Activated naive CD8-positive, alpha-beta T cell treated with anti-CD3 and anti-CD28 coated beads, Interleukin-2, amount 10 ng/mL, durations not matched to agents 7 days and 5 days (primary cell): ENCODE measurements at places on chromosomes 2 and 18. TPM values are rescaled to one million over a fixed set of nuclear protein-coding genes. Genes with fewer than 3 reads are reported as not detected.
A peak's percentile ranks its signal among the peaks of the same experiment; 100 is the strongest.

SLC5A7 gene
- not detected for total RNA-seq

AGXT gene
- not detected for total RNA-seq

IL36A gene
- not detected for total RNA-seq

GKN2 gene
- not detected for total RNA-seq

LRP1B gene
- not detected for total RNA-seq

ALMS1 gene
- 22.4 TPM for total RNA-seq

GRCh38 chr2:86778957-86779356 is 11.8 kb downstream of the CD8A start:
- H3K4me1 ChIP-seq: peaks cover 20% of the 10 kb centered on the region
- peaks cover 8% of the 10 kb centered on the region for H3K36me3 ChIP-seq
- no peak overlapping the region for H3K4me3 ChIP-seq

DNA sequence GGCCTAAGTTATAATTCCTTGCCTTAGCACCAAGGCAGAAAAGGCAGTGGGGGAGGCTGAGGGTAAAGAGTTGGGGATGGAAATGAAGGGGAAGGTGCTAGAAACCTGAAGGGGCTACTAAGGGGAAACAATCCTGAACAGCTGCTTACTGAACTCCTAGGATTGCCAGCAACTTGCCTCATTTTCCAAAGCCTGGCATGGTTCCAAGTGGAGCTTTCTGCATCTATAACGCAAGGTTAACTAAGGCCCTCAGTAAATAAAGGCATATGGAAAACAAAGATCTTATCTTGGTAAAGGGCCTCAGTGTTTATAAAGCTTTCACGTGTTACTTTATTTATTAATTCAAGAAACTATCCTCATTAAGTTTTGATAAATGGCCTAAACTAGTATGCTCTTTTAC is 10.9 kb downstream of the MEP1B start:
- H3K36me3 ChIP-seq: no peaks in the 10 kb centered on the region
- H3K27me3 ChIP-seq: no peaks in the 10 kb centered on the region
- H3K4me3 ChIP-seq: no peak overlapping the region
- no peak for DNase-seq

DNA sequence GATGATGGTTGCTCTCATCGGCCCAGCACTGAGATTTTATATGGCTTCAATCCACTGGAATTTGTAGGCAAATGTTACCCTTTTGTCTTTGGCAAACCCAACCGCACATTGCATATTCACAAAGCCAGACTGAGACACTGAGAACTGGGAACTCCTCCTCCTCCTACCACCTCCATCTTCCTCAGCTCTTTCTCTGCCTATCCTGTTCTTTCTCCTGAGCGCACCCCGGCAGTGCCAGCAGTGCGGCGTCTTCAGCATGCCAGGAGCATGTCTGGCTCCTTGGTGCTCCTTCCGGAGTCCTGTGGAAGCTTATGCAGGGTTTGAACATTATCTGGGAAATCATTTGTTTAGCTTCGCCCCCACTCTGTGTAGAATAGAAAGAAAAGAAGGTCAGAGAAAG is 50.8 kb downstream of the TRIB2 start:
- no peaks in the 10 kb centered on the region for H3K36me3 ChIP-seq
- H3K4me1 ChIP-seq: peaks cover 4% of the 10 kb centered on the region
- H3K27ac ChIP-seq: no peak overlapping the region
- no peak for DNase-seq
- H3K4me3 ChIP-seq: no peak overlapping the region

GRCh38 chr2:33420726-33421125 is 55.7 kb upstream of the RASGRP3 start:
- H3K27me3 ChIP-seq: no peaks in the 10 kb centered on the region
- H3K27ac ChIP-seq: no peak overlapping the region
- no peak for DNase-seq
- peaks cover 4% of the 10 kb centered on the region for H3K4me1 ChIP-seq
- H3K36me3 ChIP-seq: no peaks in the 10 kb centered on the region

- H3K4me3 ChIP-seq: no peak overlapping the region
- H3K27me3 ChIP-seq: peaks cover 12% of the 10 kb centered on the region
- no peaks in the 10 kb centered on the region for H3K36me3 ChIP-seq
- no peak overlapping the region for H3K27ac ChIP-seq
- DNase-seq: no peak
- no peaks in the 10 kb centered on the region for H3K4me1 ChIP-seq
Observed at GRCh38 chr2:170598067-170598395, 117.1 kb upstream of the SP5 start.

DNA sequence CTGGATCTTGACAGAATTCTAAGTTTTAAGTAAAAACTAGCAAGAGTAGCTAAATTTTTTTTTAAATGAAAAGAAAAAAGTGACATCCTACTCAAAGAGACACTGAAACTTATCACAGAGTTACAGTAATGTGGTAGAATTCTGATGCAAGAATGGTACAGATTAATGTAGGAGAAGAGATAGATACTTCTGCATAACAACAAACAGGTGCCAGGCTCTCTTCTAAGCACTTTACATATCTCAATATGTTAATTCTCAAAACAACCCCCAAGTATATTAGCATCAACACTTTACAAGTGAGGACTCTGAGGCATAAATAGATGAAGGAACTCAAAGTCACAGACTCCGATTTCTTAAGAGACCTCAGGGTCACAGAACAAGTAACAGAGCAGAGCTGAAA is 28.1 kb downstream of the GCC2 start:
- H3K4me1 ChIP-seq: no peaks in the 10 kb centered on the region
- H3K36me3 ChIP-seq: peaks cover 30% of the 10 kb centered on the region
- H3K4me3 ChIP-seq: no peak overlapping the region
- no peaks in the 10 kb centered on the region for H3K27me3 ChIP-seq

GRCh38 chr2:69278366-69278765 is 108.7 kb downstream of the GFPT1 start:
- peaks cover 28% of the 10 kb centered on the region for H3K27me3 ChIP-seq
- H3K4me3 ChIP-seq: no peak overlapping the region
- no peak for DNase-seq
- no peaks in the 10 kb centered on the region for H3K4me1 ChIP-seq
- no peaks in the 10 kb centered on the region for H3K36me3 ChIP-seq

- DNase-seq: no peak
- no peaks in the 10 kb centered on the region for H3K27me3 ChIP-seq
- H3K4me3 ChIP-seq: peak overlapping the region; percentile 95
- peaks cover 22% of the 10 kb centered on the region for H3K36me3 ChIP-seq
- peaks cover 30% of the 10 kb centered on the region for H3K4me1 ChIP-seq
Observed at GRCh38 chr2:152715854-152716428, 1.3 kb downstream of the PRPF40A start.

- H3K36me3 ChIP-seq: no peaks in the 10 kb centered on the region
- H3K4me3 ChIP-seq: peak within 1 kb of the TSS; percentile 57
- peaks cover 53% of the 10 kb centered on the region for H3K27me3 ChIP-seq
Observed at GRCh38 chr18:5197032-5197434, at the start of gene AKAIN1. TSS of gene AKAIN1 (minus strand) at chr18:5197257. CDS start at chr18:5197053, 204 bp downstream.

DNA sequence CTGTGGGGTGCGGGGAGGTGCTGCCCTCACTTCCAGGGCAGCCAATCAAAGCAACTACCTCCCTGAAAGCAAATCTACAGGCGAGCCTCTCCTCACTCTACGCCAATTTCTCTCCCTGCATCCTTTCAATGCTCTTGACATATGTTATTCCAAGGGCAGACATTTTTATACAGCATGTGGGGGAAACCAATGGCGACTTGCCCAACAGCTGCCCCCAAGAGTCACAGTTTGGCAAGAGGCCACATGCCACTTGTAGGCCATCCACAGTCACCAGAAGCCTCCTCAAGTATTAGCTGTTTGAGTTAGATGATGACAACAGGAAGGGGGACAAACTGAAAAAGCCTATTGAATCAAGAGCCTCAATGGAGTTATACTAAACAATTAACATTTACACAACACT is 114.6 kb downstream of the MYO5B start:
- H3K27me3 ChIP-seq: peaks cover 2% of the 10 kb centered on the region
- no peak overlapping the region for H3K27ac ChIP-seq
- no peaks in the 10 kb centered on the region for H3K36me3 ChIP-seq
- no peak for DNase-seq

DNA sequence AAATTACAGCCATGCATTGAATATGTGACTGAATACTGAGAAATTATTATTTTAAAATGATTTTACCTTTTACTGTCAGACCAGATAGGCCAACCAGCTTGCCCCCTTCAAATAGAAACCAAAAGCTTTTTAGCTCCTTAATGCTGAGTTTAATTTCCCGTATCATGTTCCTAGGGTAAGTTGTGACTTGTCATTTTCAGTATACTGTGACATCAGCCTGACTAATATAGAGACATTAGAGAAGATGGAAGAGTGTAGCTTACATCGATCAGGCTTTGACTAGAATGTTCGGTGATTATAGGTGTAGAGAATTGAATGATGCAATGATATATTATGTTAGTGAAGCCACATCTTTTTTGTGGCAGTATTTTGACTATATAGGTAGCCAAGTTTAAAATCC is 50.6 kb upstream of the ZEB2 start:
- peaks cover 2% of the 10 kb centered on the region for H3K4me1 ChIP-seq
- H3K27me3 ChIP-seq: no peaks in the 10 kb centered on the region
- no peaks in the 10 kb centered on the region for H3K36me3 ChIP-seq
- no peak for DNase-seq
- H3K4me3 ChIP-seq: no peak overlapping the region

DNA sequence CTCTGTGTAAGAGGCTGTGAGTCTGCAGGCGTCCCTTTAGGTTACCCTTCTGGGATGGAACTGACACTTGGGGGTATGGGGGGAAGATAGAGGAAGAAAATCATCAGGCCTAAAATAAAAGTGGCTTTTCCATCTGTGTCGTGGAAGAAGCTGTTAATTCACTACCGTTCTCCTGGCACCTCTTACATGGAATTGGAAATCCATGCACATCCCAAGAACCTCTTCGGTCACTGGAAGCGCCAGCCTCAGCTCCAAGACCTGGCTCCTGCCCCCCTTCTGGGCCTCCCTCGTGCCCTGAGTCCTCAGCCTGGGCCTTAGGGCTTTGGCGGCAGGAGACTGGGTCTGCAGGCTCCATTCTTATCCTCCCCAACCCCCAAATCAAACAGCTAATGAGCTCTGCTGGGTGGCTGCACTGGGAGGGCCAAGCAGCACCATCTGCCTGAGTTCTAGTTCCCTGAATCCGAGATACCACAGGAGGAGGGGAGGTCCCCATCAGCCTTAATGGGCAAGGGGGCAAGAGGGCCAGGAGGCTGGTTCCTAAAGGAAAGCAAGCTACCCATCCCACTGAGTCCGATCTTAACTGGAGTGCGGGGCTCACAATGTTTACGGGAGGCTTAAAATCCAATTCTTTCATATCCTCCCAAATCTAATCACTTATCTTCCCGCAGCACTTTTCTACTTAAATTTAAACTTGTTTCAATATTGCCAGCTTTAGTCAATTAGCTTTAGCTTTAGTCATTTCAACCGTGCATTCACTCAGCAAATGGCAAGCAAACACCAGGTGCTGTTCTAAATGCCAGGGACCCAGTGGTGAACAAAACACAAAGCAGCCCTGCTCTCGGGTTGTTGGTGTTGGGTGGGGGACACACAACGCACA is 52.8 kb downstream of the FAM178B start:
- peaks cover 1% of the 10 kb centered on the region for H3K4me1 ChIP-seq
- no peak overlapping the region for H3K4me3 ChIP-seq
- H3K27ac ChIP-seq: no peak overlapping the region
- peaks cover 4% of the 10 kb centered on the region for H3K27me3 ChIP-seq

DNA sequence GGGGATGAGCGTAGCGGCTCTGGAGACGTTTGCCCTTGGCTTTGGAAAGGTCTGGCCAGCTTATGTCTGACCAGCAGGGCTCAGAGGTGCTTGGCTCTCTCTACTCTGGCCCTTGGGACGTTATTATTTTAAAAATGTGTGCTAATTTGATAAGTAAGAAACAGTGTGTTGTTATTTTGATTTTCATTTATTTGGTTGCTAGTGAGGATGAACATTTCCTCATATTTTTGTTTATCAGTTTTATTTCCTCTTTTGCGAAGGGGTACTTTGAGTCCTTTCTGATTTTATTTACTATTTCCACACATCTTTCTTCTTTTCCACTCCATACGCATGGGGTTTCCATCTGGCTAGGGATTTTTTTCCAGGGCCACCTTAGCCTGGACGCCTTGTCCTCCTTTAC is 11.4 kb downstream of the CXCR4 start:
- DNase-seq: no peak
- peaks cover 11% of the 10 kb centered on the region for H3K4me1 ChIP-seq
- H3K27ac ChIP-seq: no peak overlapping the region
- H3K4me3 ChIP-seq: no peak overlapping the region
